ENCODE measurements at places on chromosomes 6 and 20.

DNA sequence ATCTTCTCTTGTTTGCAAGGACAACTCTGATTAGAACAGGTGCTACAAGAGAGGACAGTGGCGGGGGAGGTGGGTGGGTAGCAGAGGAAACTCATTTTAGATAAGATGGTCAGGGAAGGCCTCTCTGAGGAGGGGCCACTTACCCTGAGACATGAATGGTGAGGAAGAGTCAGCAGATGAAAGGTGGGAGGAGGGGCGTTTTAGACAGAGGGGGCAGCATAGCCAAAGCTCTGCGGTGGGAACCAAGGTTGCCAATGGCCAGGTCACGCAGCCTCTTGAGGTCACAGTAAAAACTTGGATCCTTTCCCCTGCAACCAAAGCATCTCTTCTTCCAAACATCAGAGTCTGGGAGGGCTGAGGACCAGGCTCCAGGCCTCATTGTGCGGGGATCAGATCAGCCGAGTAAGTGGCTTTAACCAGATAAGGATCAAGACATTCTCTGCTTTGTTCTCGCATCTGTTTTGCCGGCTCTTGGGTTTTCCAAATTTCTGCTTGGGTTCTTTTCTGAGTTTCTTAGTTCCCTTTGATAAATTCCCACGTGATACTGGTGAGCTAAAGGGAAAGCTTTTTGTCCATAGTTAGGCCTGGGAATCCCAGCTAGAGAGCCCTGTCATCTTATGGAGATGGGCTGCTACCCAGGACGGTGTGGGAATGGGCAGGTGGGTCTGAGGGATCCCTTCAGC, 5.5 kb upstream of the CD40 start:
- DNase-seq: no peak

DNA sequence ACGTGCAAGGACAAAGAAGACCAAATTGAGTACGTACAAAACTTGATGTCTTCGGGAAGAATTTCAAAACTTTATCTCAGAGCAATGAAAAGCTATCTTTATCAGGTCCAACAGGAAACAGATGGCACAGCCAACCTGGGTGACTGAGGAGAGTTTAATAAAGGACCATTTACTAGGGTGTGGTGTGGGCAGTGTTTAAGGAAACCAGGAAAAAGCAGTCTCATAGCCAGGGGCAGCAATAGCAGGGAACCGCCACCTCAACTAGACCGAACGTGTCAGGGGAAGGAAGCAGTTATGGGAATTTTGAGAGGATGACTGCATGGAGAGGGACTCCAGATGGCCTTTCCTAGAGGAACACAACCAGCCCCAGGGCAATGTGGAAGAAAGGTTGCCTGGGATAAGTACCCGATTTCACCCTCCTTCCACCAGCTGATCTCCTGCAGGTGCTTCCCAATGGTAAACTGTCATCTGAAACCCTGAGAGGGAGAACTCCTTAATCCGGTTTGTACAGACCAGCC, 15.2 kb upstream of the TAAR5 start:
- DNase-seq: no peak

DNA sequence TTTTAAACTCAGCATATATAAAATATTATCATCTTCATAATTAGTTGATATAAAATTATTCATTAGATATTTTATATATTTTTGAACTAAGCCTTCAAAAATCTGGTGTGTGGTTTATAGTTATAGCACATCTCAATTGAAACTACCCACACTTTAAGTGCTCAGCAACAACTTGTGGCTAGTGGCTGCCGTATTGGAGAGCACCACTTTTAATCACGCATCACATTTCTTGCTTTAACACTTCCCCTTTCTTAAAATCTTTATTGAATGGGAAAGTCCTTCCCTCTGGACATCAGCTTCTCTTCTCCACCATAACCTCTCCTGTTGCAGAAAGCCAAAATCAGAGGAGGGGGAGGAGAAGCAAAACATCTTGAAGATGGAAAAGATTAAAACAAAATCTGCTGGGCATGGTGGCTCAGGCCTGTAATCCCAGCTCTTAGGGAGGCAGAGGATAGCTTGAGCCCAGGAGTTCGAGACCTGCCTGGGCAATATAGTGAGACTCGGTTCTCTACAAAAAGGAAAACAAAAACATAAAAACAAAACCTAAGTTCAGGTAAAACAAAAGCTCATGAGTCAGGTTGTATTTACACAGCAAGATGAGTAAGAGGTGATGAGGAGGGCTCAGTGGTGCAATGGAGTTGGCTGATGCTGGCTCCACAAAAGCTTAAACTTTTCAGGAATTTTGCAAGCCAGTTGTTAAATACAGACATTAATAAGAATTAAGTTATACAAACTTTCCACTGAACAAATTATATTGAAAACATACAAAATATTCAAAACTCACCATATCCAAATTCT, 237.0 kb upstream of the SUPT3H start:
- DNase-seq: no peak

- DNase-seq: no peak
These were observed 28.2 kb downstream of the SUN5 start for GRCh38 chr20:32975698-32976674.

DNA sequence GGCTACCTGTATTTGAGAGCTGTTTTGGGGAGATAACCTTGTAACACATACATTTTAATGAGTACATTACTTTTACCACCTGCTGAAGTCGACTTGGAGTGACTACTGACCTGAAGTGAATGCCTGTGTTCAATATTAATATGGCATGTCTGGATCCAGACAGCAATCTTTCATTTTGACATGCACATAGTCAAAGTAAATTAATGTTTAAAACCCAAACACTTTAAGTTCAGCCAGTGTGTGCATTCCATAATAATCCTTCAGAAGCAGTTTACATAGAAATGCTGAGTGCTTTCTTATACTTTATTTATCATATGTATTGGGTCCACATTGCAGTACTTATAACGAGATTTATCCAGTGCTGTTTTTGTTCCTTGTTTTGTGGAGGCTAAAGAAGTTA, 38.0 kb downstream of the CDKAL1 start:
- DNase-seq: no peak

DNA sequence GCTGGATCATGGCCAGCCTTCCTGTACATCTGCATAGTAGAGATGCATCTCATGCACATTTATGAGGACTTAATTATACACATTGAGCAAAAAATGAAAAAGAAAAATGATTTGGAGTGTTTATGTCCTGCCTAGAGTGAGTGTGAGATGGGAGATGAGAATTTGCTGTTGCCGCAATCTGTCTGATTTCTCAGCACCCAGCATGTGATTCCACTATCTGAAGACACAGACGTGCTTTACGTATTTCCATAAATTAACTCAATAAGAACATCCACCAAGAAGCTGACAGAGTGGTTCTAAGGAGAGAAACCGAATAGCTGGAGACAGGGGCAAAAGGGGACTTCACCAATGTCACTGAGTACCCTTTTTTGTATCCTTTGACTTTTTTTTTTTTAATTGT, 15.2 kb downstream of the EDEM2 start:
- DNase-seq: no peak

GRCh38 chr20:49268600-49269365, 9.1 kb downstream of the ZNFX1 start:
- DNase-seq: no peak

- no peak for DNase-seq
These were observed 6.5 kb upstream of the RBBP8NL start for GRCh38 chr20:62433658-62434497.

- DNase-seq: no peak
These were observed 62.2 kb downstream of the CTCFL start for GRCh38 chr20:57462781-57463180.

GRCh38 chr6:15627821-15628220, 35.0 kb downstream of the DTNBP1 start:
- no peak for DNase-seq

- DNase-seq: no peak
These were observed 125.7 kb upstream of the HDAC2 start for GRCh38 chr6:114096561-114097172.
